ENCODE measurements at places on chromosomes 3 and 15.

- DNase-seq: no peak
These were observed 178.4 kb downstream of the ATP10A start for GRCh38 chr15:25684521-25685431.

- DNase-seq: no peak
These were observed 1.1 kb downstream of the ANPEP start for GRCh38 chr15:89813381-89814111.

- DNase-seq: no peak
These were observed 106.1 kb downstream of the MEGF11 start for GRCh38 chr15:66147440-66147839.

GRCh38 chr3:55544219-55544618, 57.1 kb upstream of the WNT5A start:
- no peak for DNase-seq

GRCh38 chr15:66563566-66564110, 2.2 kb downstream of the LCTL start:
- no peak for DNase-seq

DNA sequence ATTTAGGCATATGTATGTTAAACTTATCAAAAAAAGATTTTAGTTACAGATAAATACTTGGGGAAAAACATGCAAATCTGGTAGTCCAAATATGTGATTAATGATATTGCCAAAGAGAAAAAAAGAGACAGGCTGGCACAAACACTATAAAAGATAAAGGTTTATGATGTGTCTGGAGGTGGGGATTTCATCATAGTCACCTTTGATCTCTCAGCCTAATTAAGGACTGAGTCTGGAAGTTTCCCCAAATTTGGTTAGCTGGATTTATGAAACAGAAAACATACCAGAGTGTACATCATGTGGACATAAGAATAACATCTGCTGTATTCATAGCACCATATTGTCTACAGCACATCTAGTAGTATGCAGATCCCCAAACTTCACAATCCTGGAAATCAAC, 157.0 kb downstream of the FGF12 start:
- no peak for DNase-seq
